ENCODE measurements at places on chromosomes 7 and 10.

DNA sequence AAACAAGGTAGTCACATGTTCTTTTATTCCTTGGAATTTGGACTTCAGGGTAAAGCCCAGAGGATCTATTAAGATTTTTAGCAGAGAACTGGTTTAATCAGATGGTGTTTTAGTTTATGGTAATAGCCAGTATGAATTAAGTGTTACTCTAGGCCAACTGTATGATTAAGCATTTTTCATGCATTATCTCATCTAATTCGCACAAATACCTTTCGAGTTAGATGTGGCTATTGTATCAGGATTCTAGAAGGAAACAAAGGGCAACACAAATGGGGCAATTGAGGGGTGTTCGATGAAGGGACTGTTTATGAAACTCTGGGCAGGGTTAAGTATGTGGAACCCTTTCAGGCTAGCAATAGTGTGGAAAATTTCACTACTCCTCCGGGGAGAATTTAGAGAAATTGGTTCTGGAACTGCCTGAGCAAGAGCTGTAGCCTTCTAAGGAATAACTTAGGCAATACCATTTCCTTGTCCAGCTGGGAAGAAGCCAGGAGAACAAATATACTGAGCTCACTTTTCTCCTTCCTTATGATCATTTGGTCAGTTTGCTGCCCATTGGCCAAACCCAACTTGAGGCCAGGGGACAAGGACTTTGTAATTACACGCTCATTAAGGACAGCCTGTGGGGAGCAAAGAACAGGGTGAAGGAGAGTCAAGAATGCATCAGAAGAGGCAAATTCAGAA is 319.0 kb upstream of the FZD1 start:
- no peak for DNase-seq

- DNase-seq = no peak
These were observed 132.9 kb downstream of the BAMBI start for GRCh38 chr10:28810057-28810870.

- no peak for DNase-seq
These were observed 41.7 kb downstream of the CACUL1 start for GRCh38 chr10:118712930-118713634.

GRCh38 chr10:128579280-128579865 is 453.1 kb upstream of the MKI67 start:
- no peak for DNase-seq

DNA sequence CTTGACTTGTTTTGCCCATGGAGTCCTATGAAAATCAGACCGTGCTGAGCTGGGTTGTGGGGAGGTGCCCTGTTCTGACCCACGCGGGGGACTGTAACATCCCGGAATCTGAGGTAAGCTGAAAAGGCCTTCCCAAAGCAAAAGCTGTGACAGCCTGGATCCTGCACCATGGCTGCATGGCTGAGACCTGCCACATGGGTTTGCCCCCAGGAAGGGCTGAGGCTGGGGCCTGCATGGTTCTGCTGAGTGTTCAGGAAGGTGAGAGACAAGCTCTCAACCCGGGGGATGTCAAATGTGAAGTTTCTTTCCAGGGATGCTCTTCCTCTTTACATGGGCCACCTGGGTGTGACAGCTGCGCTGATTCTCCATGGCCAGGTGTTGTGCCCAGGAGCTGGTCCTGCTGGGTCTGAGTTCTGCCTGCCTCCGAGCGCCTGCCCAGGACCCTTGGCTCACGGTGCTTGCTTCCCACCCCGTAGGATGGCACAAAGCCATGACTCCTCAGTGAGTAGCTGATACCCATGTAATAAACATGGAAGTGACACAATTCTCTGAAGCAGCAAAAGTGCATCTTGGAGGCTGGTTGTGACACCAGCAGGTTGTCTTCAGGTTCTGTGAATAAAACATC is 58.3 kb downstream of the VIPR2 start:
- DNase-seq = no peak

- DNase-seq = no peak
These were observed 44.2 kb downstream of the ZCCHC24 start for GRCh38 chr10:79401015-79401921.

- DNase-seq = no peak
These were observed 413.8 kb upstream of the FOXK1 start for GRCh38 chr7:4268040-4268965.

- DNase-seq = no peak
These were observed 7.5 kb upstream of the ZC3HAV1 start for GRCh38 chr7:139116999-139117398.

DNA sequence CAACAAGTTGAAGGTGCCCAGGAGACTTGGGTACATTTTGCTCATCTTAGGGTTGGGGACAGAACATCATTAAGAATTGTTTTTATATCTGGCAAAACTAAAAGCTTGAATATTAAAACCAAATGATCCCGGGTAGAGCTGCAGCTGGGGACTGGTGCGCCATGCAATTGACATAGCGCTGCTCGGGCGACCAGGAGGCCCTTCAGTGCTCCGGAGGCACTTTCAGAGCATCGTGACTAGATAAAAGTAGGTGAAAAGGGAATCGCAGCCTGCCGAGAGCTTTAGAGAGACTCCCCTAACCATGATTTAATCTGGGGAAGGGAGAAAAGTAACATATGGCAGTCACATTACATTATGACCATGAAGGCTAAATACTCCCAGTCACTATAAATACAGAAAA is 21.4 kb downstream of the FOXK1 start:
- no peak for DNase-seq

DNA sequence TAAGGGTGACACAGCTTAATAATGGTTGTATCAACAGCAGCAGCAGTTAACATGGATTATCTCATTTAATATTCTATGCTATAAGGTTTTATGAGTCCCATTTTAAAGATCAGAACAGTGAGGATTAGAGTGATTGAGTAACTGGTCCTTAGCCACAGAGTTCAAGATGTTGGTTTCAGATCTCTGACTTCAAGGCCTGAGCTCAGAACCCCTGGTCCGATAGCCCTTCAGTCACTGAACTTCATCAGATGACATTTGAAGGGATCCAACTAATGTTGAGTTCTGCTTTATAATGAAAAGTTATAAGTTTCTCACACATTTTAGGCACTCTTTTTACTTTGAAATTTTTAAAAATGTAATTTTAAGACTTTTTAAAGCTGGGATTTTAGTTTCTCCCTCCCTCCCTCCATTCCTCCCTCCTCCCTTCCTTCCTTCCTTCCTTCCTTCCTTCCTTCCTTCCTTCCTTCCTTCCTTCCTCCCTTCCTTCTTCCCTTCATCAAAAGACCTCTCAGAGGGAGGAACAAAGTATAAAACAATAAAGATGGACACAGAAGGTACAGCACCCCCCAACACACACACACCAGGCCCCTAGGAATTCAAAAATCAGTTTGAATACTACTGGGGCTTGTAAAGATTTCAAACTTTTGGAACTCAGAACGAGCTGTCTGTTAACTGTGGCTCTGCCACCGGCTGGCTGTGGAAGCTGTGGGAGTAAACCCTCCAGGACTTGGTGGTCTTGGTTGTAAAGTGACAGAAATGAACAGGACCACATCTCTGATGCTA is 206.9 kb upstream of the AGK start:
- no peak for DNase-seq

DNA sequence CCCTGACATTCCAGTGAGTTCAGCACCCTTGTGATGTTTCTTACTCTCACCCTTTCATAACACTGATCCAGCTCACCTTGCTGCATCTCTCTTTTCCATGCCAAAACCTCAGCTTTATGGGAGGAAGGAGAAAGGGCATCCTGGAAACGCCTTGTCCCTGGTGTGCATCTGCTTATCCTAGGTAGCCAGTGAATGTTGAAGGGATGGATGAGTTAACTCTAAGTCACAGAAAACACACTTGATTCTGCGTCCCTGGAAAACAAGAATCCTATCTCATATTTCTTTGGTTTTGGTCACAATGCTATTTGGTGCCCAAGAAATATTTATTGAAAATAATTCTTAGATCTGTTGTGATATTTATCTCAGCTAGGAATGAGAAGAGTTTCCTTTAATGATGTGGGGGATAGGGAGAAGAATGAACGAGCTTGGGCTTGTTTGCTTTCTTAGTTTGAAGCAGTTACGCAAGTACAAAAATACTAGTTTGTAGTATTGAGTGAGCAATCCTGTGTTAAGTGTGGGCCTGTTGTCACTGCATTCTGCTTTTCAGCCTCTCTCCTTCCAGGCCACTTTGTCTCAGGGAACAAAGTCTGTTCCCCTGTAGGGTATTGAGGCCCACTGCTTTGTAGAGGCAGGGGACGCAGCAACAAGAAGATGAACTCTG is 126.5 kb downstream of the ARID5B start:
- no peak for DNase-seq

All from stimulated activated CD8-positive, alpha-beta memory T cell treated with anti-CD3 and anti-CD28 coated beads, Interleukin-15, amount 100 ng/mL, for 48 hours (primary cell).